Fibroblast of gingiva (primary cell): ENCODE measurements at places on chromosomes 2 and 18.

GRCh38 chr2:207161247-207162123, 4.3 kb downstream of the KLF7 start:
- DNase-seq, result peak; percentile 75

DNA sequence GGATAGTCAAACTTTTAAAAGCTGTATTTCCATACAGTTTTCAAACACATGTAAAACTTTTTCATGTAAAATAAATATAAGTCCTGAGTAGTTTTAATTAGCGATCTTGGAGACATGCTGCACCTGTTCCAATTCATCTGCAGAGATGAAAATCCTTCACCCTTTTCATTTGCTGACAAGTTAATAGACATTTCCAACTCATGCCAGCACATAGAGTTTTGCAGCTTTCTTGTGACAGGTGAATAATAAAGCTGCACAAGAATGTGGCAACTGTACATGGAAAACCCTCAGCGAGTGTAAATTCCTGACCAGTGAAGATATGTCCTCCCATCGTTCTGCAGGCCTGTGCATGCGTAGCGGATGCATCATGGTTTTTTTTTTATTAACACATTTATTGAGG, 771.4 kb downstream of the TDRD15 start:
- DNase-seq, result no peak

- DNase-seq, result no peak
These were observed 100.3 kb upstream of the NEUROD1 start for GRCh38 chr2:181780657-181781056.

DNA sequence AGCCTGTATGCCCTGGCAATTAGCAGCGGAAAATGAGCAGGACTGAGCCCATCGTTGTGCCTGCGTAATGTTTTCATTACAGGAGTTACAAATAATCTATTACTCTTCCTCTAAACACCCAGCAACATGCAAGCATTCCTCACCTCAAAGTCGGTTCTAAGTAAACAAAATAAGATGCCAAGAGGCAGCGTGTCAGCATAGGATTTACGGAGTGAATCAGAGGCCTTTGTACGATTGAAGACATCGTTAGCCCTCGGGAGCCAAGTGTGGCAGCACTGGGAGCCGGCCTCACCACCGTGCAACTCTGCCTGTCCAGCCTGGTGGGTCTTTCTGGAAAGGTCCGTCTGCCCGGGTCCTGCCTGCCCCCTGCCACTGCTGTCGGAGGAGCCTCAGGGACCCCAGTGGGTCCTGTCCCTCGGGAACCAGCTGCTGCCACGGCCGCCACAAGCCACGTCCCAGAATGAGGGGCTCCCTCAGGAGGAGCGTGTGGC, 80.1 kb upstream of the CTDP1 start:
- peak; percentile 37 for DNase-seq

GRCh38 chr2:44843086-44843485, 98.4 kb upstream of the SIX3 start:
- DNase-seq, result no peak

DNA sequence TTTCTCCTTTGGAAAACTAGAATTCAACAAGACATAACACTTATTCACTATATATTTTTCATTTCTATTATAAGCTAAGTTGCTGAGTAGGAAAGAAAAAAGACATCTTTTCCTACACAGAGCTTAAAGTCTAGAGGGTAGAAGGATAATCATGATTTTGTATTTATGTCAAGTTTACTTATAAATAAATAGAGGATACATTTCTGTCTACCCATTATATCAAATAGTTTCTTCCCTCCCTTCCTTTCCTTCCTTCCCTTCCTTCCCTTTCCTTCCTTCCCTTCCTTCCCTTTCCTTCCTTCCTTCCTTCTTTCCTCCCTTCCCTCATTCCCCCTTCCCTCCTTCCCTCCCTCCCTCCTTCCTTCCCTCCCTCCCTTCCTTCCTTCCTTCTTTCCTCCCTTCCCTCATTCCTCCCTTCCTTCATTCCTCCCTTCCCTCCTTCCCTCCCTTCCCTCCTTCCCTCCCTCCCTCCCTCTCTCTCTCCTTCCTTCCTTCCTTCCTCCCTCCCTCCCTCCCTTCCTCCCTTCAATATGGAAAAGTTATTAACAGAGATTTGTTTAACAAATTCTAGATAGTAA, 308.4 kb upstream of the COL3A1 start:
- DNase-seq, result no peak

DNA sequence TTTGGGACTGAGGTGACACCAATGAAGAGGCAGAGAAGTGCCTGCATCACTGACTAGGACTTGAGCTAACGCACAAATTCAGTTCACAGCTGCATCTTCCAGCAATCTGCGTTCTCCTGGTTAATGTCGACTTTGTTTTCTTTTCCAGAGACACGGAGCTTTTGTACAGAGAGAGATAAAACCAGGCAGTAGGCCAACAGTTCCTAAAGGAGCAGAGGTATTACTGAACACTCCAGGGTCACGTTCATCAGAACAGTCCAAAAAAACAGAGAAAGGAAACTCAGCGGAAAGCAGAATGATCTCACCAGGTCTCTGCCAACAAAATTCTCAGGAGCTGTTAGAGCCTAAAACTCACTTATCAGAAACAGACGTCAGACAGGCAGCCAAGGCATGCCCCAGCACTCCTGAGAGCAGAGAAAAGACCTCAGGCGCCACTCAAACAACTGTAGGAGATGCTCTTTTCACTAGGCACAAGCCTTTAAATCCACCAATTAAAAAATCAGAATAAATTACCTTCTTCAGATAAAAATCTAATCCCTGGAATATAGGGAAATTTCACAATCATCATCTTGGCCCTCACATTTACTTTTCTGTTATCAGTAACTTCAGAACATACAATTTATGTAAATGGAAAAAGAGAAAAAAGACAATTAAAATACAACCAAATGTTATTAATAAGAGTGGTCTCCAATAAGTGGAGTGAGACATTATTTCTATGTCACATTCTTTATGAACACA, 95.9 kb upstream of the SPTBN1 start:
- peak; percentile 40 for DNase-seq
